ENCODE measurements at places on chromosomes 1 and 21.

DNA sequence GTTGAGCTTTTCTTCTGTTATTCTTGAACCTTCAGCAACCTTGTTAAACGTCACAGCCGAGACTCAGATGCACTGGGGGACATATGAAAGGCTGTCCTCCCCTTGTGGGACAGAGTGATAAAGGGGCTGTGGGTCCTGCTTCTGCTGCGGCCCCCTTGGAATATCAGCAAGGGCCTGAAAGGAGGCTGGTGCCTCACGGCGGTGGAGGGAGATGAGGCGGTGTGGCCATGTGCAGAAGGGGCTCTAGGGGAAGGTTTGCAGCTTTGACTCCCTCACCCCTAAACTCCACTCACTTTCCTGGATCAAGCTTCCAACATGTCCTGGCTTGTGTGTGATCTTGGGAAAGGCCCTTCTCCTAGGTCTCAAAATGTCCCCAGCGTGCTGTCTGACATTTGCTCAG is 270.7 kb upstream of the CSF3R start:
- no peak for DNase-seq

DNA sequence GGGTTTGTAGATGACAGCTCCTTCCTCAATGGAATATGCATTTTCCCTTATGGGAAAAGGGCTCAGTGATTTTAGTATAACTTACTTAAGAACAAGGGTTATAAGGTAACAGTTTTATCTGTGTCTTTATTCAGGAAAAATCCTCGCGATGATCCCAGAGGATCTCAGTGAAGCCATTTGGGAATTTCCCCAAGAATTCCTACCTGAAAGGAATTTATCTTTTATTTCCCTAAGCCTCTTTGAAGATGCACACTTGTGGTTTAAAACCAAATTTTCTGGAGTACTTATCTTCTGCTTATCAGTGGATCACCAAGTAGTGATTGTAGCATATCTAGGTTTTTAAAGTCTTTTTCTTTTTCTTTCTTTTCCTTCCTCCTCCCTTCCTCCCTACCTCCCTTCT is 58.8 kb downstream of the AK4 start:
- no peak for DNase-seq

DNA sequence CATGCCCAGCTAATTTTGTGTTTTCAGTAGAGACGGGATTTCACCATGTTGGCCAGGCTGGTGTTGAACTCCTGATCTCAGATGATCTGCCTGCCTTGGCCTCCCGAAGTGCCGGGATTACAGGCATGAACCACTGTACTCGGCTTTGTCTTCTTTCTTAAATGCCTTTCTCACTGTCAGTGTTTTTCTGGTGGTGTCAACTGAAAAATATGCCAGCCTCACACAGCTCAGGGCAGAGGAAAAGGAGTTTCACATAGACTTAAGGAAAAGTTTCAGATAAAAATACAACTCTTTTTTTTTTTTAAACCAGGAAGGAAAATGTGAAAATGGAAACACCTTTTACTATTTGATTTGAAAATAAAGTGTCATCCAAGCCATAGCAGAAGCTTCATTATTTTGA is 4.6 kb upstream of the MAB21L3 start:
- DNase-seq = no peak

- DNase-seq = no peak
Observed at GRCh38 chr1:203295796-203296195, 9.5 kb upstream of the BTG2 start.

DNA sequence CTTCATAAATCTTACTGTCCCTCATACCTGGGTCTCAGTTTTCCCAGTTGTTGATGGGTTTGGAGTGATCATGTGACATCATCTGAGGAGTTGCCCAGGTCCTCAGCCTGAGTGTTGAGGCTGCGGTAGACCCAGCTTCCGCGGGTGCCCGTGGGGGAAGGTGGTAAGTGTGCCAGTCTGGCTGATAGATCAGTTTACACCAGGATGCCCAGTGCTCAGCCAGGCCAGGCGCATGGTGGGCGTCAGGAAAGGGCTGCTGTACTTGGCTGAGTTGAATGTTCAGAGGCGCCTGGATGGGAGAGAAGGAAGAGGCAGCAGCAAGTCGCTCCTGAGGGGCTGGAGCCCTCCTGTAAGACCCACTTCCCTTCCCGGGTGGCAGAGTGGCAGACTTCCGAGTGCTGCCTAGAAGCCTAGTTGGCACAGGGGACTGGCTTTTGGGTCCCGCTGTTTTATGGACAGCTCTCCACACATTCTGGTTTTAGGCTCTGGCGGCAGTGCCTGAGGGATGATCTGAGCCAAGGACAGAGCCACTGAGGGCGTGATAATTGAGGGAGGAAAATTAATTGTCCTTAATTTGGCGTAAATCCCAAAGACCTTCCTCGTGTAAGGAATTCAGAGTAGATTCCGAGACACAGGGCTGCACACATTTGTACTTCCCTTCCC is 35.8 kb downstream of the PTPRF start:
- DNase-seq = no peak

GRCh38 chr1:165116732-165117131 is 239.8 kb downstream of the LMX1A start:
- peak; percentile 34 for DNase-seq

DNA sequence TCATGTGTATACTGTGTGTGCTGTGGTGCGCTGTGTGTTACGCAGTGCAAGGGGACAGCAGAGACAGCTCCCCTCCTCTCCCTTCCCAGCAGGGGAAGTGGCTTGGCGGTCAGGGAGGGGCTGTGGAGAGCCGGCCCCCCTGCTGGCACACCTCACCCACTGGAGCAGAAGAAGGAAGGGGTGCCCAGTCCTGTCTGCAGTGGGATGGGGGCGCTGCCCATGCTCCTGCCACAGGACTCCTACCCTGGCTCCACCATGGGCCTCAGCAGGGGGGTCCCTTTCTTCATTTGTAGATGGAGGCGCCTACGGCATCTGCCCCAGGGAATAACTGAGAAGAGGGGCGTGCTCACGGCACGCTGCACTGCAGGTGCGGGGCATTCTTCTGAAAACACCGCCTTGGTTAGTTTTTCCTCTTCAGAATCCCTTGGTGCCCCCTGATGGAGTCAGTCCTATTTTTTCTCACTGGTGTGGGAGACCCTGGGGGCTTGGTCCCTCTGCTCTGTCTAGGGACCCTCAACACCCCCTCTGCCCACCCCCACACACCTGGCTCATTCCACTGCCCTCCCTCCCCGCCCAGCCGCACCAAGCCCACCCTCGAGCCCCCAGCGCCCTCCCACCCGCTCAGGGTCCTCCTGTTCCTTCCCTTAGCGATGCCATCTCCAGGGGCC is 13.8 kb upstream of the LDLRAP1 start:
- no peak for DNase-seq

- DNase-seq = no peak
Observed at GRCh38 chr1:38256072-38256471, 209.5 kb upstream of the POU3F1 start.

GRCh38 chr1:208979776-208980175 is 603.7 kb upstream of the CAMK1G start:
- DNase-seq = no peak

GRCh38 chr1:99670583-99670982 is 24.7 kb downstream of the PALMD start:
- no peak for DNase-seq

- DNase-seq = no peak
Observed at GRCh38 chr1:99672038-99672437, 26.1 kb downstream of the PALMD start.

DNA sequence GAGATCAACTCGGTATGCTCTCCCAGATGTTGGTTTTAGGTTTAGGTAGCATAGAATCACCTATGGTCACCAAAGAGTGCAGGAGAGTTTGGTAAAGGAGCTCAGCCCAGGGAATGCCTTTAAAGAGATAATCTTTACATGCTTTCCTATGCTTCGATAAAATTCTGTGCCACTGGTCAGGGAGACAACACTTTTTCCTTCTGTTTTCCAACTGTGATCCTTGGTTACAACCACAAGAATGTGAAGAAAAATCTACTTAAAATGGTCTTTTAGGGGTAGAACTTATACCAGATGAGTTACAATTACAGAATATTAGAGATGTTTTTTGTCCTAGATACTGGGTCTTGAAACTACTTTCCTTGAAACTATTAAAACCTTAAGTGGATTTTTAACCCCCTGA is 895.6 kb downstream of the TTLL7 start:
- DNase-seq = no peak

GRCh38 chr21:21165063-21165645 is 166.9 kb downstream of the NCAM2 start:
- peak; percentile 71 for DNase-seq
